ENCODE measurements at places on chromosomes 2 and 18.

DNA sequence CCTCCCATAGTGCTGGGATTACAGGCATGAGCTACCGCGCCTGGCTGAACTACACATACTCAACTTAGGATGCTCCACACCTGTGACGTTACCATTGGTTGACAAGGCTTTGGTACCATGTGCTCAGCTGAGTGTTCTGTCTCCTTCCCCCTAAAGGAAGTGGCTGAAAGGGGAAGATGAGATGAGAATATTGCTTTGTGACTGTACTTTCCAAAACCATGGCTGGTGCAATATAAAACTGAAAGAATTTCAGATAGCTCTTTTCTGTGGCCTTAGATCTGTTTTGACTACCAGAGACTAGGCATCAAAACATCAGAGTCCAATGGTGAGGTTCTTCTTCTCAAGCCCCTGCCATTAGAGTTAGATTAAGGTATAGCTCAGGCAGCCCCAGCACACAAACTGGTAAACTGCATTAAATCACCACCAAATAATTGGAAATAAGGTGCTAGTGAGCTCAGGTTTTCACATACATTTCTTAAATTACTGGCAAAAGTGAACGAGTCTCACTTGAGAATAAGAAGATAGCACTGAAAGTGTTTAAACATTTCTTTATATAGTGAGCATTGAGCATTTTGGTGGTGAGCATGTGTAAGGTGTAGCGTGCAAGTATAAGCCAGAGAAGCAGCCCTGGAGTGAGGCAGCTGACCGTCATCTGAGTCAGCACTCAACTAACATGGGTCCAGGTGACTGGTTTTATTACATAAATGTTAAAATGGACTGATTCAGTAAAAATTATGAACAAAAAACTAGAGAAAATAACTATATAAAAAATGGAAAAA is 113.5 kb upstream of the FZD5 start:
- no peak for DNase-seq

GRCh38 chr2:140454717-140455116 is 1674.5 kb upstream of the NXPH2 start:
- DNase-seq = no peak

GRCh38 chr2:206031162-206031784 is 54.7 kb downstream of the INO80D start:
- DNase-seq = no peak

DNA sequence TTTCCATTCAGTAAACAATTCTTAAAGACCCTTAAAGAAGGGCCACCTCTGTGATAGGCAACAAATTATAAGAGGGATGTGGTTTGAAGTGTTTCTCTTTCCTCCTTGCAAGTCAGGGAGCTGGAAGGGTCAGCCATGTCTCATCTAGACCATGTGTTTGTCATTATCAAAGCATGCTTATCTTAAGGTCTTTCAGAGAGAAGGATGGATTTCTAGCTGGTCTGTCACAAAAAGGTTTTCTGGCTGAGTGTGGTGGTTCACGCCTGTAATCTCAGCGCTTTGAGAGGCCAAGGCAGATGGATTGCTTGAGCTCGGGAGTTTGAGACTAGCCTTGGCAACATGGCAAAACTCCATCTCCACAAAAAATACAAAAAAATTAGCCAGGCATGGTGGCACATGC is 59.2 kb upstream of the PEX13 start:
- no peak for DNase-seq

DNA sequence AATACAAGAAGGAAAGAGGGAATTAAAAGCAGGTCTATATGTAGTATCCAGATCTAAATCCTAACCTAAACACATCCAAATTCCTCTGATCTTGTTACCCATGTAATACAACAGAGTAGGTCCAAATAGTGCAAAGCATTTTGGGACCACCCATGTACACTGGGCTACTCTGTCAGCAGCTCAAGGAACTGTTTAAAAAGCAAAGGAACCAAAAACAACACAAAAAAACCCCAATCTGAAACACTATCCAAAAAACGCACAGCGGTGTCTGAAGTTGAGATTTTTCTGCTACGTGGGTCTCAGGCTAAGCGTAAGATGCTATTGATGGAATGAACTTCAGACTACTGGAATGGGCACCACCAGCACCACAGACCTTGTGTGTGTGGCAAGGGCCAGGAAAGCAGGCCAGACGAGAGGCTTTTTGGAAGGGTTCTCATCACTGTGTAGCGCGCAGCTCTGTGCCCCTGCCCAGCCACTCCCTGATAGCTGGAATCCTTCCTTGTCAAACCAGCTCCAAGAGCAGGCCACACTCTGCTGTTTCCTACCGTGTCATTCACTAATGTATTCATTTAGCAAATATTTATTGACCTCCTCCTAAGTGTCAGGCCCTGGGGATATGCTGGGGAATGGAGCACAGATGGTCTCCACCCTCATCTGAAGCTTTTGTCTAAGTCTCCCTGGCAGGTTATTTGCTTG is 101.4 kb downstream of the COLEC12 start:
- no peak for DNase-seq

Measured in activated CD4-positive, CD25-positive, alpha-beta regulatory T cell (primary cell).